Left lung (tissue), 14 donors: ENCODE measurements at places on chromosomes 12 and 14. TPM values are rescaled to one million over a fixed set of nuclear protein-coding genes. Genes with fewer than 3 reads are reported as not detected.

Gene MANSC4
- polyA plus RNA-seq: 0.33 TPM

Gene MYH7
- polyA plus RNA-seq: not detected

Gene KHNYN
- polyA plus RNA-seq: 50.2 TPM

Gene TBX5
- 57.4 TPM for polyA plus RNA-seq

Gene KMT2D
- polyA plus RNA-seq: 70.4 TPM
